ENCODE measurements at places on chromosomes 5 and 9.

DNA sequence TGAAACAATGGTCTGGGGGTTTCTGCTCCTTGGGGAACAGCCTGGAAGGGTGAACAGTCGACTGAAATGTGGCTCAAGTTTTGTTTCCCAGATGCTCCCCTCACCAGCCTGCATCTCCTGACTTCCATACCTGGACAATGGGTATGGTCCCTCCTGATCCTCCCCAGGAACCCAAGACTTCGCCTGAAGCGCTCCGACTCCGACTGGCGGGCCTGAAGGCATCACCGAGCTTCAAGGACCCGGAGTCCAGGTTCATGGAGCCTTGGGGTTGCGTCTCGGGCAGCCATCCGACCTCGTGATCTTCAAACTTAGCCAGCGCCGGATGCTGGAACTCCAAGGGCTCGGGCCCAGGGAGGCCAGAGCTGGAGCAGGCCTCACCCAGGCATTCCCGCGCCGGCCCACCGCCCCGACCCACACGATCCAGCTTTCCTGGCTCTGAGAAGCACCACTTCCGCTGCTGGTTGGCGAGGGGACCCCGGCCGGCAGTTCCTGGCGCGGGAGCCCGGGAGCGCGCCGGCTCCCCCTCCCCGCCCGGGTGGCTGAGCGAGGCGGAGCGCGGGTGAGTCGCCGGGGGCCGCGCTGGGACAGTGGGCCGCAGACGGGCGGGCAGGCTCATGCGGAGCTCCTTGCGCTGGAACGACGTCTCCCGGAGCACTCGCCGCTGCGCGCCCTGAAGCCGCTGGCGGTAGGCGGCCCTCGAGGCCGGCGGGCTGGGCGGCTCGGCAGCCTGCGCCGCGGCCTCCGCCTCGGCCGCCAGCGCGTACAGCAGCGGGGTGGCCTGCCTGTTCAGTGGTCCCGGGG is 5.2 kb downstream of the SHROOM1 start:
- DNase-seq, result peak; percentile 33

- no peak for DNase-seq
Measured at GRCh38 chr5:95347506-95348120, 43.6 kb upstream of the FAM81B start.

DNA sequence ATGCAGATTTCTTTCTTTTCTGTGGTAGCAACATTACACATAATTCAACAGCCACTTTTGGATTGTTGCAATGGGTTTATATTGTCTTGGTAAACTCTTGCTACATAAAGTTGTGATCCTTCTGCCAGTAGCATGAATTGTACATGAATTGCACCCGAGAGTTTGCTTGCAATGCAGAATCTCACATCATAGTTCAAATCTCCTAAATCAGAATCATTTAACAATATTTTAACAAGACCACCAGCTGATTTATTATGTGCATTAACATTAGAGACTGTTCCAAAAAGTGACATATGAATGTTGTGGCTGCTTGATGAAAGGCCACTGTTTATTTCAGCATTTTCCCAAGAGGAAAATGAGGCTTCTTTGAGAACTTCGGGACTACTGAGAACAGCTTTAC is 1491.8 kb upstream of the NUDT12 start:
- DNase-seq, result no peak

- no peak for DNase-seq
Measured at GRCh38 chr5:137651022-137651421, 84.9 kb downstream of the KLHL3 start.

DNA sequence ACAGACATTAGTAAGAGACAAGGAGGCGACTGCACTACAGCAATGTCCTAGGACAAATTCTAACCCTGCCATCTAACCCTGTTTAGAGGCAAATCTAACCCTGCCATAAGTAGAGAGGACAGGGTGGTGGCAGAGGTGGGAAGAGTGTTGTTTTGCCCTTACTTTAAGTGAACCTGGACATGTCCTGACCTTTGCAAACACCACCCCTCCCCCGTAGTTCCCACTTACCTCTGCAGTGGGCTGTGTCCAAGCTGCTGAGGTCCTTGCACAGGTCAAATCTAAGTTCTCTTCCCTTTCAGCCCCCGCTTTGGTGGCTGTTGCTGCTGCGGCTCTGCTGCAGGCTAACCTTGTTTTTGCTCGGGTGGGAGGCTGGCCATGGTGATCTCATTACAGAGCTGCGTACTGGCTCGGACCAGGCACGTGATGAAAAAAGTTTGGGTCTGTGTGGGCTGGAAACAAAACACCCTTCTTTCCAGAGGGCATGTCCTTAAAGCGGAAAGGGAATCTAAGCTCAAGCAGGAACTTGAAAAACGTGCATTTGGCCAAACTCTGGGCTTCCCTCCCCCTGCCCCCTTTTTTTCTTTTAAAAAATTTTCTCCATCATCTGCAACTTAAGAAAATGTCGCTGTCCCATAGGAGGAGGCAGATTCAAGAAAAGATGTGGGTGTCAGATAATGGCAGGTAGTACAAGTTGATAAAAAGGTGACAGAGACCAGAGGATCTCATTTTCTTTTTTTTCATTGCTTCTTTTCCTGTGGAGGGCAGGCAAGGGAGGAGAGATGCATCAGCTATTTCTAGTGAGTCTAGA is at the start of gene FAXDC2:
Gene FAXDC2, minus strand, starts transcription at position 349 of the 808 bp plus-strand sequence. CDS start 12,425 bp downstream, outside the sequence.
- DNase-seq, result no peak

DNA sequence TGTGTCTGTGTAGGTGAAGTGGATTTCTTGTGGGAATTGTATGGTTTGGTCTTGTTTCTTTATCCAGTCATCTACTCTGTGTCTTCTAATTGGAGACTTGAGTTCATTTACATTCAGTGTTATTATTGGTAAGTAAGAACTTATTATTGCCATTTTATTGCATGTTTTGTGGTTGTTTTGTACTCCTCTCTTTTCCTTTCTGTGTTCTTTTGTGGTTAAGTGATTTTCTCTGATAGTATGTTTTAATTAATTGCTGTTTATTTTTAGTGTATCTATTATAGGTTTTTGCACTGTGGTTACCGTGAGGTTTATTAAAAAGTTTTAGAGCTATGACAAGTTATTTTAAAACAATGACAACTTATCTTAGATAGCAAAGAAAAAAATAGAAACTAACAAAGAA is 8.1 kb downstream of the POLK start:
- no peak for DNase-seq

- DNase-seq, result no peak
Measured at GRCh38 chr9:122071715-122072114, 21.4 kb downstream of the TTLL11 start.

- DNase-seq, result no peak
Measured at GRCh38 chr5:167414611-167415010, 876.8 kb upstream of the WWC1 start.

DNA sequence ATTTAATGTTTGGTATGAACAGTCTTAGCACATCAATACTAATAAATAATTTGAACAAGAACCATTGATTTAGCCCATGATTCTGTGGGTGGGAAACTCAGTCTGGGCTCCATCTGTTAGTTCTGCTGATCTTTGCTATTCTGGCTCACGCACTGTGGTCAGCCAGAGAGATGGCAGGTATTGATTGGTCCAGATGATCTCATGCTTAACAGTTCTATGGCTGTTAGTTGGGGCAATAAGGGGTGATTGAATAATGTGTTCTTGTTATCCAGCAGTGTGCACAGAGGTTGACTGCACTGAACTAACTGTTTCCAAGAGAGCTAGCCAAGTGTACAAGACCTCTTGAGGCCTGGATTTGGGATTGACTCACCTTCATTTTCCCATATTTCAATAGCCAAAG is 824.3 kb downstream of the SEMA5A start:
- no peak for DNase-seq

GRCh38 chr5:150777685-150778084 is 872 bp upstream of the SMIM3 start:
- no peak for DNase-seq

DNA sequence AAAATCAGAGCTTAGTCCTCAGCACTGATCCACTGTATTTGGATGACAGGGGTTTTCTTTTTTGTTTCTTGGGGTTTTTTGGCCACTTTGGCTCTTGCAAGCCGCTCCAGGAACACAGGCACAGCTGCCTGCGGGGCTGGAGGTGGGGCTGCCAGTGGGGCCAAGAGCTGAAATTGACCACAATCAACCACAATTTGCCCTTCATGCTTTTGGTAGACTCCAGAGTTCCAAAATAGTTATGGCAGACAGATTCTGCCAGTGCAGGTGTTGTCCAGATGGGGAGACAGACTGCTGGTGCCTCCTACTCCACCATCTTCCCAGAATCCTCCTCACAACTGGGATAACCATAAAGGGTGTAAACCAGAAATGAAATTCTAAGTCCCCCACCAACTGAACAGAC is 36.5 kb downstream of the PLEKHG4B start:
- DNase-seq, result no peak

GRCh38 chr9:18397076-18397475 is 76.9 kb upstream of the ADAMTSL1 start:
- DNase-seq, result no peak

DNA sequence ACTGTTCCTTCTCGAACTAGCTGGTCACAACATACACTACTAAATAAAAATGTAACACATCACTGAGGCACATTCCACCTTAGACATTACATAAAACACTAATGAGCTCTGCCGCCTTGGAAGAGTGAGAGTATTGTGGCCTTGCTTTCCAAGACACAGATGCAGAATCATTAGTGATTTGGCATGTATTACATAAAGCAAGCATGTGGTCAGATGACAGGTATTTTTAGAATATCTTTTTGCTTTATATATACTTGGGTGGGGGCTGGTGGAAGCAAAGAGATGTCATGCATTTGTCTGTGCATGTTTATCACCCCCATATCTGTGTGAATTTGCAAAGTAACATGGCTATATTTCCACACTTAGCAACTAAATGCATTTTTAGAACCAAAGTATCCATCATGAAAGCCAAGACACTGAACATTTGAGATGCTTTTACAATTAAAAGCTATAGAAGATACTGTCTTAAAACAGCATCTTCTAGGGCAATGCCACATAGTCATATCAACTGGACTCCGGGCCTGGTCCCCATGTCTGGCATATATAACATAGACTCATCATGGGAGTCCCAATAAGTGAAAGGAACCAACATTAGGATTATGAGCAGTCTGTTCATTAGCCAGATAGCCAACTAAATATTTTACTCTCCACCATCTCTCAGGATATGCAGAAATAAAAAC is 213.5 kb downstream of the MEF2C start:
- DNase-seq, result no peak

- DNase-seq, result peak; percentile 57
Measured at GRCh38 chr9:14693251-14693861, at the start of gene ZDHHC21. ZDHHC21 (minus strand) TSS chr9:14693432; CDS start chr9:14674340, 19,092 bp downstream.

GRCh38 chr5:147417135-147417813 is 92.6 kb downstream of the DPYSL3 start:
- no peak for DNase-seq

DNA sequence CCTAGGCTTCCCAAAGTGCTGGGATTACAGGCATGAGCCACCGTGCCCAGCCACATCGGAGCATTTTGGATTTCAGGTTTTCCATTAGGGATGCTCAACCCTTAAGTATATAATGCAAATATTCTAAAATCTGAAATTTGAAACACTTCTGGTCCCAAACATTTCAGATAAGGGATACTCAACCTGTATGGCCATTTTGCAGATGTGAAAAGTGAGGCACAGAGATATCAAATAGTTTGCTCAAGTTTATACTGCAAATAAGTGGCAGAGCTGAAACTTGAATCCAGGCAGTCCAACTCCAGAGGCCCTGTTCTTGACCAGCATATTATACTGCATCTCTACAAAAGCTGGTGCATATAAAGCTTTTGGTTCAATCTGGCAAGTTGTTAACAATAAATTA is 2.4 kb downstream of the WDR31 start:
- no peak for DNase-seq

- no peak for DNase-seq
Measured at GRCh38 chr9:128414461-128414860, 6.2 kb upstream of the CERCAM start.

DNA sequence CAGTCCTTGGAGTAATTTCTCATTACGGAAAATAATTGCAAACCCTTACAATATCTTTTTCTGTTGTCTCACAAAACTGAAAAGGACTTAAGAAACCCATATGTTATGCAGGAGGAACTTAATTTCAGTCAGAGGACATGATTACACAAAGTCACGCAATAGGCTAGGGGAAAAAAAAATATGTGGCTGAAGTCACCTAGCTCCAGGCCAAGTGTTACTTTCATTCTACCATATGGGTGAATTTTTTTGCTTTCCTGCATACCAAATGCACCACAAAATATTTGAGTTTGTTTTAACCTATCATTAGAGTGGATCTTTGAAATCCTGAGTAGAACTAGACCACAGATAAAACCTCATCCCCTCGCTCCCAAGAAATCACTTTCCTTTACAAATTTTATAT is 523.5 kb downstream of the CAAP1 start:
- DNase-seq, result no peak
